ENCODE measurements at places on chromosomes 16 and 17.

DNA sequence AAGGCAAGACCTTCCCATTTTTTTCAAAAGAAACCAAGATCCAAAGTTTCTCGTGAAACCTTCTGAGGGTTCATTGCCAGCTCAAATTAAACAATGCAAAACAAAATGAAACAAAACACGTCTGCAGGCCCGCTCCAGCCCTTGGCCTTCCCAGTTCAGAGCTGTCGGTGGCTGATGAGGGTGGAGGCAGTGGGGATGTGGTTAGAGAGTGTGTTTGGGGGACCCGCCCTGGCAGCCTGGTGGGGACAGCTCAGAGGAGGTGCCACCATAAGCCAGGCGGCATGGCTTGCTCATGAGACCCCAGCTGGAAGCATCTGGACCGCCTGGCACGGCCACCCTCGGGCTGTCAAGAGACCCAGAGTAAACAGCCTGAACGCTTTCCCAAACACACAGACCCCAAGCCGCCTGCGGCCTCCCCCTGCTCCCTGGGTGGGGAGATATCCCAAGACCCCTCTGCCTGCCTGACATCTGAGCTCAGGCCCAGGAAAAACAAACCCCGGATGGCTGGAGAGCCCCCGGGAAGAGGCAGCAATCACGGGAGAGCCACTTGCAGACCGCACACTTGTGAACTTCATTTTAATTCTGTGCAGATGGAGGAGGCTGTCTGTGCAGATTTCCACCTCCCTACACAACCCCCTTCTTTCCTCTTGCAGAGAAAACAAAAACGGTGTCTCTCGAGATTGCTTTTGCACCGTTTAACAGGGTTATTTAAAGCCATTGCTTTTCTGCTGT, 35.4 kb upstream of the LITAF start:
- DNase-seq: no peak

DNA sequence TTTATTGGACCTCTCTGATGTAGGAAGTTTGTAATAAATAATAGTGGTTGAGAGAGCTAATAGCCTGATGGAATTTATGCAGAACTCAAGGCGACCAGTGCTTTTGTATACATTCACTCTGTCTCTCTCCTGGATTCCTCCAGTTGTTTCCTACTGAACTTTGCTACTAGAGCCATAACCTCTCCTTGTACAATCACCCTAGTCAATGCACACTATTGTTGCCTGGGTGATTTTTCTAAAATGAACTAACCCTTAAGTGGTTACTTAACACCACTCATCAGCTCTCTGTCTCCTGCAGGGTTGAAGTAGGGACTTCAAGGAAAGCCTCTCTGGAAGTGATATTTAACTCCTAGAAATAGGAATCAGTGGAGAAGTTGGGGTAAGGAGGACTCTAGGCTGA, 9.7 kb downstream of the PHKB start:
- DNase-seq: no peak

- no peak for DNase-seq
Observed at GRCh38 chr17:77942112-77942988, 16.2 kb upstream of the TNRC6C start.

DNA sequence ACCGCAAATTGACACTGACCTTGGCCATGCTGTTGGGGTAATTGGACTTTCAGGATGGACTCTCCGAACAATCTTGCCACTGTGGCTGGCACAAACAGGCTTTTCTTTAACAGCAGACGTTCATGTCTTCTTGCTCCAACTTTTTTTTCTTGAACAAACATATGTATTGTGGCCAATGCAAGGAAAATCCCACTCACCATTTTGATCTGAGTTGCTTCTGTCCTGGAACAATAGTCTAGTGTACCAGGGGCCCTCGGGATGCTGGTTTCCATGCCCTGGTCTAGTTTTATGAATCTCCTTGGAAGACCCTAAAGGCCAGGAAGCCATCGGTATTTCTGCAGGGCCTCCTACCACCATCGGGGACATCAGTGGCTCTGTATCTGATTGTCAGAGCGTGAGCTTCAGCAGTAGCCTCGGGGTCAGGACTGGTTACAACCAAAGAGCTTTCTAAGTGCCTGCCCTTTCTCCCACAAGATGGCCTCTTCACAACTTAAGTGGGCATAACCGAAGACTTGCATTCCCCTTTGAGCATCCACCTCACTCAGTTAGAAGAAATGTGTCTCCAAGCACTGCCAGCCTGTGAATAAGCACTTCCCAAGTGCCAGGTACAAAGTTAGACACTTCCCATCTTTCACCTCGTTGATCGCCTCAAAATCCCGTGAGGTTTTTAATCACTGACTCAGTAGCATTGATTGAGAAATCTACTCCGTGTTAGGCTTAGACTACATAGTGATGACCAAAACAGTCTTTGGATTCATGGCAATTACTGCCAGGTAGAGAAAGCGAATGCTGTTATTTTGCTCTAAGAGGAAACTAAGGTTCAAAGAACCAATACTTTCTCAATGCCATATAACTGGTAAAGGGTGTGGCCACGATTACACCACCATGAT, 87.0 kb upstream of the TBX2 start:
- no peak for DNase-seq

GRCh38 chr16:66432429-66432828, 5.3 kb downstream of the BEAN1 start:
- no peak for DNase-seq

GRCh38 chr16:55021595-55022475, 91.2 kb downstream of the IRX5 start:
- no peak for DNase-seq

DNA sequence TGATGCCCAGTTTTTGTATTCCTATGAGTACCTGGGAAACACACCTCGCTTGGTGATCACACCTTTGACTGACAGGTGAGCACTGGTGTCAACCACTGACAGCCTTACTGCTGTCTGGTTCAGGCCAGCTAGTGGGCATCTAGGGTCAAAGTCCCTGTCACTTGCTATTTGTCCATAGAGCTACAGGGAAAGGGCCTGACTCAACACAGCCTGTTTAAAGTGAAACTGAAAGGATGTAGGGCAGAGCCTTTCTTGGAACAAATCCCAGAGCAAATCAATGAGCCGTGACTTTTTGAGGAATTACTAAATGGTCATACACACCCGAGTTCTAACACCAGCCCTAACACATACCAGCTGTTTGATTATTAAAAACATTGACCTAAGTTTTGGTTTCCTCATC, 106.8 kb downstream of the DNAH9 start:
- DNase-seq: no peak

DNA sequence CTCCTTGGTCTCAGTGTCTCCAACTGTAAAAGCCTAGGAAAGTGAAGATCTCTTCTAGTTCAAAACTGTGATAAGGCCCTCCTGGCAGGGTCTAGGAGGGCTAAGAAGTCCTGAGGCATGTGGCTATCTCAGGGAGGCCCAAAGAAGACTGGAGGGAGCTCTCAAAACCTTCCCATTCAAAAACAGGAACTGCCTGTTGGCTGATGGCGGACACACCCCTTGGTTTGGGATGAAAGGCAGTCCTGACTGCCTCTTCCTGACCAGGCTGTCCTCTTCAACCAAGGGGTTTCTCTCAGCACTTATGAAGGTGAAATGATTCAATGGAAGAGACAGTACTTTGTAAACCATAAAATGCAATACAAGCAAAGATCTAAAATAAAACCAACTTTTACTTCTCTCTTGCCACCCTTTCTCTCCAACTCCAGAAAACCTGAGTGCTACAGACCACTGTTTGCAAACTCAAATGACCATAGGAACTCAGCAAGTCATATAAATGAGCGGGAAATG, 4.7 kb downstream of the ZNF764 start:
- DNase-seq: no peak

DNA sequence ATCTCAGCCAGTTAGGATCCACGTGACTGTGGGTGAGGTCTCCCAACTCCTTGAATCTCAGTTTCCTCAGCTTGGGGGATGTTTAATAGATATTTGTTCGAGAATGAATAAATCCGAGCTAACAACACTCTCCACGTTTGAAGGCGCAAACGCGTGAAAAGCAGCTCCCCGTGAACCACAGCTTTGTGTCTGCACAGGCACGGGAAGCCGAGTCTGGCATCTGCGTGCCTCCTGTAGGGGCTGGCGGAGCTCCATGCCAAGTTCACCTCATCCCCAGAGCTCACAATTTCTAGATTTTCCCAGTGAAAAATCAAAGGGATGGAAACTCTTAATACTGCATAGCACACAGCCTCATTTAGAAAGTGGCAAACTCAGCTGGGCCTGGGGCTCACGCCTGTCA, 14.3 kb downstream of the SGSH start:
- no peak for DNase-seq

DNA sequence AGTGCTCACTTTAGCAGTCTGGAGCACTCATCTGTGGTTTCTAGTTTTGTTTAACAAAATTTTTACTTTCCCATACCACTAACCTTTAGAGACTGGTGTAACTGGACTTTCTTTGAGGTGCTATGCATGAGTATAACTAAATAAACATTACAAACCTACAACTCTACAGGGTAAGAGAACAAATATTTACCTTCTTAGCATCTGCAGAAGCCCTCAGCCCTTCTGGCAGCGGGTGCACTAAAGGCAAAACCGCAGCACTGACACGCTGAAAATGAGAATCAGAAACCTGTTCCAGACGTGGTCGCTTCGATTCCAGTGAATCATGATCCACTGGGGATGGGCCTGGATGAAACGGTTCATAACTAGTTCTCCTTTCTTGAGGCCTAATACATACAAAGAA, 43.7 kb downstream of the NCOR1 start:
- peak; percentile 75 for DNase-seq

GRCh38 chr17:51355441-51356410, 95.4 kb downstream of the UTP18 start:
- DNase-seq: no peak

DNA sequence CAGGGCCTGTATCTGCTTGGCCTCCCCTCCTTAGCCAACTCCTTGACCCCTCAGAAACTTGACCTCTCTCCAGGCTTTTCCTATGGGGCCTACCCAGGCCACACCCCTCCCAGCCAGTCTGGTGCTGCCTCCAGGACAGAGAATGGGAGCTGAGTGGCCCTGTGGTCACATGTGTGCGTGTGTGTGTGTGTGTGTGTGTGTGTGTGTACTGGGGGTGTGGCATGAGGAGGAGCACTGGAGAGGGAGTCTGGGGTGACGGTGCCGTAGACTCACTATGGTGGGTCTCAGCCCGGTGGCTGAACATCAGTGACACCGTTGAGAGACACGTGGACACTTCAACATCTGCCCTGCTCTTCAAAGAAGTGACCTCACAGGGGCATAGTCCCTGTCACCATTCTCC, 180.4 kb downstream of the ENGASE start:
- no peak for DNase-seq

- no peak for DNase-seq
Observed at GRCh38 chr16:50384500-50385135, 15.8 kb upstream of the BRD7 start.

- DNase-seq: no peak
Observed at GRCh38 chr16:2468233-2468724, 2.8 kb upstream of the NTN3 start.

DNA sequence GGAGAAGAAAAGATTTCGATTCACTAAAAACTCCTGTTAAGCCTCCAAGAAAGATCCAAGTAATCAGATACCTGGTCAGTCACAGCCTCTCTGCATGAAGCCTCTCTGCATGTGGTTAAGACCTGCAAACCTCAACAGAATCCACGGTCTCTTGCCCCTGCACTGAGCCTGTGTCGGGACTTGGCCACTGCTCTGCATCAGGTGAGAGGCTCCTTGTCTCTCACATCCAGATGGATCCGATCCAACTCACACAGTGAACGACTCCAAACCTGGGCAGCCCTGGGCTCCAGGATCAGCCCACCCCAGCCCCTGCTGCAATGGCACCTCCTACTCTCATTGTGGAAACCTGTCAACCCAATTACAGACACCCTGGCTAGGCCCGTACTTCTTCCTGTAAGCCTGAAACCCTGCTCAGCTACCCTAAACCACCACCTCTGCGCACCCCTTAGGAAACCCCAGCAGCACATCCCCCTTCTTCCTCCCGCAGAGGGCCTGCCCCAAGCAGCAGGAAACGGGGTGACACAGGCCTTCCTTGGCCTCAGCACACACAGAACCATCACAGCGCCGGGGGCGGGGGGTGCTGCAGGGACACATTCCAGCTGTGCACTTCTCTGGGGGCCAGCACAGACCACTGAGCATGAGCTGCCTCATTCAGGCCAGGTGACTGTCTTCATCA, 129.5 kb downstream of the ANKRD11 start:
- no peak for DNase-seq

- DNase-seq: no peak
Observed at GRCh38 chr16:30470170-30470512, 2.4 kb upstream of the ITGAL start.

DNA sequence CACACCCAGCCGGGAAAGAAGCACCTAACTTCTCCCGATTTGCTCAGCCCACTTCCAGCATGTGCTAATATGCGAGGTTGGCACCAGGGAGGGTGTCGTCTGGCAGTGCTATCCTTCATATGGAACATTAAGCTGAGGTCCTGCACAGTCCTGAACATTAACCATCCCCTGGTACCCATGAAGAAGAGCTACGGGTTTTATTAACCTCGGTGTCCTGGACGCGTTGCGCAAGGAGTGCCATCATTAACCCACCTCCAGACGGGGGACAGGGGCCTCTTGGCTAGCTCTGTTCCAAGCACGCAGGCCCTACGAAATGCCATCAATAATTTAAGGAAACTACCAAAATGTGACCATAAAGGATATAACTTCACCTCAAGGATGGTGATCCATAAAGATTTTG, 193.5 kb downstream of the MAF start:
- no peak for DNase-seq

- no peak for DNase-seq
Observed at GRCh38 chr17:12521416-12521815, 144.3 kb upstream of the MYOCD start.

DNA sequence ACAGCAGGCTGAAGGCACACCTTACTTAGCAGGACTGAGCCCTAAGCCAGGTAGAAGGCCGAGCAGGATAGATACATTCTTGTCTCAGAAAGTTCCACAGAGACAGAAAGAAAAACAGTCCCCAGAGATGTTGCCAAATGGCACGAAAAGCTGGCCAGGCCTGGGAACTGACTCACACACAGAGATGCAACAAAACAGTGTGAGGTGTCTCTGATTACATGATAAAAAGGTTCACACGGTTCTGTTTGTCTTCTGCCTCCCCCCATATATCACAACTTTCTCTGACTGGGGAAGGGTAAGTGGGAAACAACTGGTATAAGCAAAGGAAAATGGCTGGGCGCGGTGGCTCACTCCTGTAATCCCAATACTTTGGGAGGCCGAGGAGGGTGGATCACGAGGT, 1.7 kb downstream of the WBP2 start:
- no peak for DNase-seq

DNA sequence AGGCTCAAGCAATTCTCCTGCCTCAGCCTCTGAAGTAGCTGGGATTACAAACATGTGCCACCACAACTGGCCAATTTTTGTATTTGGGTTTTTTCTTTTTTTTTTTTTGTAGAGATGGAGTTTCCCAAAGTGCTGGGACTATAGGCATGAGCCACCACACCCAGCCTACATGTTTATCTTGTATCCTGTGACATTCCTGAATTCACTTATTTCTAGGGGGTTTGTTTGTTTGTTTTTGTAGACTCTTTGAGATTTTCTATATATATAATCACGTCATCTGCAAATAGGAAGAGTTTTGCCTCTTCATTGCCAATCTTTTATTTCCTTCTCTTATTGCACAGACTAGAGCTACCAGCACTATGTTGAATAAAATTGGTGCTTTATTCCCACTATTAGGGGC, 29.1 kb downstream of the PRAC1 start:
- DNase-seq: no peak

GRCh38 chr16:19760356-19761060, 42.4 kb downstream of the IQCK start:
- DNase-seq: no peak

Data from NCI-H510A (cell line).